Karpas-422 (cell line): ENCODE measurements at places on chromosomes 6 and 20. TPM values are rescaled to one million over a fixed set of nuclear protein-coding genes. Genes with fewer than 3 reads are reported as not detected.

The HDDC2 gene
- 167 and 177 TPM in 2 replicates for total RNA-seq

DNA sequence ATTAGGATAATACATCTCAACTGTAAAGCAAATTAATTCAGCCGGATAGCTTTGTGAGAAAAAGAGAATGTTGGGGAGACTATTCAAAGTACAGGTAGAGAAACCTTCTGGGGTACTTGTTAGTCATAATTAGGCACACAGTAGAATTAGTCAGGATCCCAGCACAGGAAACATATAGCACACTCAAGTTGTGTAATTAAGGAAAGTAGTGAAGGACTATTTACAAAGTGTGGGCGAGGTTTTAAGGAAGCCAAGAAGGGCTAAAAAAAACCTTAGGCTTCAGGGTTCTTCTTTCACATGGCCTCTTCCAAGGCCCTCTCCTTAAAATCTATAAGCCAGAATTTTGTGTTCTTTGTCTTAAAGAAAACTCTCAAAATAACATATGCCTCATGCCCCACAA is 126.7 kb downstream of the RTN4IP1 start:
- peak; percentile 15 for DNase-seq

The MYB gene
- 5.3 and 11.8 TPM in 2 replicates for total RNA-seq

DNA sequence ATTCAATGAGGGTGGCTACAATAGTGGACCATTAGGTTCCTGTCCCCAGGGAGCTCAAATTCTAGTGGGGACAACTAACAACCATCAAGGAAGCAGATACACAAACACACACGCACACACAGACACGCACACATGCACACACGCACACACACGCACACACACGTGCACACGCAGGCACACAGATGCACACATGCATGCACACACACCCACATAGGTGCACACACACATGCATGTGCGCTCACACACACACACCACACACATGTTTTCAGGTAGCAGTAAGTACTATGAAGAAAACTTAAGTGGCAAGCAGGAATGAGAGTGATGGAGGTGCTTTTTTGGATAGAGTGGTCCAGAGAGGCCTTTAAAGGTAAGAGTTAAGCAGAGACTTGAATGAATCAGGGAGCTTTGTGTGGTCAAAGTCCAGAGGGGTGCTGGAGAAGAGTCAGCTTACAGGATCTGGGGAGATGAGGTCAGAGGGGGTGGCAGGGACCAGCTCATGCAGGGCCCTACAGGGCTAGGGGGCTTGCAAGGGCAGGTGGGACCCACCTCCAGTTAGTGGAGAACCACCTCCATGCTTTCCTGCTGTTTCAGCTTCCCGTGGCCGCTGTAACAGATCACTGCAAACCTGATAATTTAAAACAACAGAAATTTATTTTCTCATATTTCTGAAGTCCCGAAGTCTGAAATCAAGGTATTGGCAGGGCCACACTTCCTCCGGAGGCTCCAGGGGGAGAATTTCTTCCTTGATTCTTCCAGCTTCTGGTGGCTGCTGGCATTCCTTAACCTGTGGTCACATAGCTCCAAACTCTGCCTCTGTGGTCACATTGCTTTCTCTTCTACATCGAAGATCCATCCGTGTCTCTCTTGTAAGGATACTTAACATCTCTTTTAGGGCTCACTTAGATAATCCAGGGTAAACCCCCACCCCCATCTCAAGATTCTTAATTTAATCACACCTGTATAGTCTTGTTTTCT is 6.9 kb upstream of the NSFL1C start:
- no peak for DNase-seq

GRCh38 chr6:25050356-25050755 is 114.6 kb upstream of the RIPOR2 start:
- peak; percentile 97 for DNase-seq

The ID1 gene
- total RNA-seq, result 5.0 TPM in 1 of 2 replicates, not detected in the other

DNA sequence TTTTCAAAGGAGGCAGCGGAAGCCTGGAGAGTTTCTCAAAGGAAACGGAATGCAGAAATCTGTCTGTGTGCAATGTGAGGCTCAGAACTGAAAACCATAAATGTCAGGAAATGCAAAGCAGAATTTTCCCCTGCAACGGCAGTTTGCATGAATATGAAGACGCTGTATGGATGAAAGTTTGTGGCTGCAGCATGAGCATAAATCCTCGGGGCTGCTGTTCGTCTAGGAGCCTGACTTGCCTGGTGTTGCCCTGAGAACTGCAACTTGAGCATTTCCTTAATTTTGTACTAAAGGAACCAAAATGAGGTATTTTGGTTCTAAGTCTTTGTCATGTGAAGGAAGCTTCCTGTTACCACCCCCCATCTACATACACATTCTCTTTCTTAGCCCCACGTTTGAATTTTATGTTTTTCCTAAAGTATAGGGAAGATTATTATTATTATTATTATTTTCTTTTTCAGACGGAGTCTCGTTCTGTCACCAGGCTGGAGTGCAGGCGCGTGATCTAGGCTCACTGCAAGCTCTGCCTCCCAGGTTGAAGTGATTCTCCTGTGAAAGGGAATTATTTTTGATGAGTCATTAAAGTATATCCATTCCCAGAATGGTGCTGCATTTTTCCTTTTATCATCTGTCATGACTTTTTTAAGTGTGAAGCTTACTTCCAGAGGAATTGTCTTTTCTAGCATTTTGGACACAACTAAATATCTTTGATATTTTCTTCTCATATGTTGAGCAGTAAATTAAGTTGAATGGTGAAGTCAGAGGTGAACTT is 33.1 kb downstream of the MTHFD1L start:
- DNase-seq, result no peak

The WFDC10B gene
- total RNA-seq, result not detected in 2 replicates

DNA sequence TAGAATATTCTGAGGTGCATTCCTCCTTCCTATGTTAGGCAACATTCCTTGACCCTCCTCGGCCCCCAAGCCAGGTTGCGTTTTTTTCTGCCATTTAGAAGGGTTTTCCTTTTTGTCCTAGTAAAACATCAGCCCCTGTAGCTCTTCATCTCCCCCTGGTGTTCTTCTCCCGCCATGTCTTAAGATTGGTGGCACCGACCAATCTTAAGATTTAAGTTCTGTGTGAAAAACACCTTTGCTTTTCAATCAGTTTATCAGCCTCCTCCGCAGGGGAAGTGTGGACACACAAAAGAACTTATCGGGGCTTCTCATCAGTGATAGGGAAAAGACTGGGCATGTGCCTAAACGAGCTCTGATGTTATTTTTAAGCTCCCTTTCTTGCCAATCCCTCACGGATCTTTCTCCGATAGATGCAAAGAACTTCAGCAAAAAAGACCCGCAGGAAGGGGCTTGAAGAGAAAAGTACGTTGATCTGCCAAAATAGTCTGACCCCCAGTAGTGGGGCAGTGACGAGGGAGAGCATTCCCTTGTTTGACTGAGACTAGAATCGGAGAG is 719 bp upstream of the EDN1 start:
- peak; percentile 81 for DNase-seq

The SLC22A7 gene
- total RNA-seq, result not detected in 2 replicates

DNA sequence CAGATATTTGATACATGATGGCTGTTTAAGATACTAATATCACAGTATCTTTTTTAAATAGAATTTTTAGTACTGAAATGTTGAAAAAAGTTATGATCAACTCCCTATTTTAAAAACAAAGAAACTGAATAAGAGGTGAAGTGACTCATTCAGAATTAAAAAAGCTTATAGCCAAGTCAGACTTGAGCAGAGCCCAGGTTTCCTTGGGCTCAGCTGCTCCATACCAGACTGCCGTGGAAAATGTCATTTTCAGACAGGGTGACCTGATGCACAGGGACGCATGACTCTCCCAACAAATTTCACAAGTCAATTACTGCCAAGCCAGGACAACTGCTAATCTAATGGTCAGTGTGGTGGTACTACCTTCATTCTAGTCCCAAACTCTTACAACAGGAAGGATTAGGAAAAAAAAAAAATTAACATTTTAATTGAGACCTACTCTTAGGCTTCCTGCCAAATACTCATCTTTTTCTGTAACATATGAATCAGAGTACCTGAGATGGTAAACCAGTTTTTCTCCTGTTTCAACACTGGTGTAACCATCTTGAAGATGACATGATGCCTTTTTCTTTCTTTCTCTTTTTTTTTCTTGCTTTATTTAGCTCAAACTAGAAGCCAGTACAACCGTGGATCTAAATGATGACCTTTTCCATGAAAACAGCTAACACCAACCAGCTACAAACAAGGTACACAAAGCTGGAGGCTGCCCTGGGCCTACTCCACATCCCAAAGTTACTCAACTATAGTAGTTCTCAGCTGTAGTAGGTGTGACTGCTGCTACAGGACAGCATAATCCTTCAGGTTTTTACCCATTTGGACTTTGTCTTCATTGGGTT is 30.5 kb downstream of the SLC22A23 start:
- no peak for DNase-seq

The MCCD1 gene
- total RNA-seq, result not detected in 2 replicates

The ADGRF4 gene
- not detected in 2 replicates for total RNA-seq

The TMEM170B gene
- 0.36 and 2.4 TPM in 2 replicates for total RNA-seq

DNA sequence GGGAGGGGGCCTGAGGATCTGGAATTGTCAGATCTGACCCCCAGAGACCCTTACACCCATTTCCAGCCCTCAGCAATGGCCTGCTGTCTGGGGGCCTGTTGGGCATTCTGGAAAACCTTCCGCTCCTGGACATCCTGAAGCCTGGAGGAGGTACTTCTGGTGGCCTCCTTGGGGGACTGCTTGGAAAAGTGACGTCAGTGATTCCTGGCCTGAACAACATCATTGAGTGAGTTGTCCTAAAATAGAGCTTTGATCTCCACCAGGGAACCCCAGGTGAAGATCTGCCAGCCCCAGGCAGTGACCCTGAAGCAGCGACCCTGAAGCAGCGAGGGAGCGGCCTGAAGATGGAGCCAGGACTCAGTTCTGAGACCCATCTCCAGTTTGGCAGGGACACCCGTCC is 2.2 kb downstream of the BPIFA1 start:
- no peak for DNase-seq

DNA sequence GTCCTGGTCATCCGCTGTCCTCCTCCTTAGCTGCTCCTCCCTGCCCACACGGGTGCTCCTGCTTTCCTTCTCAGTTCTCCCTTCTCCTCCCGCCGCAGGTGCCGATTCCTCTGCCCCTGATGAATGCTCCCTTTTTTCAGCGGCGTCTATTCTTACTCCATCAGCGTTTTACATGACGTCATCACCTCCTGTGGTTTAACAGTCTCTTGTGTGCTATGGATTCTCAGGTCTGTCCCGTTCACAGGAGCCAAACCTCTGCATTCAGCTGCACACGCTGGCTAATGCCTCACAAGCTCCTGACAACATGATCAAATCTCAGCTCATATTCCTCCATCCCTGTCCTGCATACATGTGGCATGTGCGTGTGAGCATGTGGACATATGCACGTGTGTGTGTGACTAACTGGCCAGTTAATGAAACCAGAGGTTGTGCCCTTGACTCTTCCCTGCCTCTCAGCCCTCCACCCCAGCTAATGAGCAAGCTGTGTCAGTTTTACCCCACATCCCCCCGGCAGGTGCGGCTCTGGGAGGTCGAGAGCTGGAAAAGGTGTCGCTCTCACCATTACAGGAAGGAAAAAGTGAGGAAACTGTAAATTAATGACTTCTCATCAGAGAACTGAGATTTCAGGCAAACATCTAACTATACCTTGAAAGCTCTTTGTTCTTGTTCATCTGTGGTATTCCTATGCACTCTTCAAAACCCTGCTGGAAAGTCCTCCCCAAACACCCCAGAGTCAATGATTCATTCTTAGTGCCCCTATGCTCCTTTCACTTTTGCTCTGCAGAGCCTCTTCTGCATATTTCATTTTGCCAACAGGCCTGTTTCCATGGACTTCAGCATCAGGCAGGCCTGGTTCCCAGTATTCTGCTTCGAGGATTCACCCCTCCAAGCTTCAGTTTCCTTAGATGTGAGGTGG is 163.1 kb downstream of the TTLL2 start:
- DNase-seq, result no peak

The TRIM31 gene
- not detected in 2 replicates for total RNA-seq

- DNase-seq, result peak; percentile 47
Measured at GRCh38 chr6:20674664-20675063, 140.4 kb downstream of the CDKAL1 start.

GRCh38 chr20:34305333-34306230 is 2.4 kb upstream of the AHCY start:
- DNase-seq, result no peak

DNA sequence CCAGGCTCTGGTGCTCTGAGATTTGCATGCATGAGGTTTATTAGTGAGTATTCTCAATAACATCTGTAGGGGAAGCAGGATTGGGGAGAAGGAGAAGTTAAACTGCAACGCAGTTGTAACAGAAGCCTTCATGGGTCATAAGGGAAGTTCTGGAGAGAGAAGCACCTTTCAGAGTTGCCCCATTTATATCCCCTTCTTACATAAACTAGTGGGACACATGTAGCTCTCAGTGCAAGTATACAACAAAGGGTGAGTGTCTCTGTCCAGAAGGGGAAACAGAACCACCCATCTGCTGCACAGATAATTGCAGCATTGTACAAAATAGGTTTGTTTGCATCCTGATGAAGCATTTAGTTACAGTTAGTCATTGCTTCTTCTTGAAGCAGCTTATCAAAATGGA is 4.3 kb upstream of the ADGB start:
- DNase-seq, result peak; percentile 62

DNA sequence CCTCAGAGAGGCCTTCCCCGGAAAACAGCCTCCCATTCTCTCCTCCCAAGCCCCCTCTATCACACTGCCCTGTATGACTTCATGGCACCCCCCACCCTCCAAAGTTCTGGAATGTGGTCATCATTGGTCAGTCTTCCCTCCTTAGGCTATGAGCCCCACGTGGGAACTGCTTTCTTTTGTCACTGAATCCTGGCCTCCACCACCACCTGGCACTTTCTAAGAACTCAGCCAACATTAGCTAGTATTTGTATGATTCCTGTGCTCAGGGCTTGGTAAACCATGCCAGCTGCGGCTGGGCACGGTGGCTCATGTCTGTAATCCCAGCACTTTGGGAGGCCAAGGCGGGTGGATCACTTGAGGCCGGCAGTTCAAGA is 8.4 kb upstream of the E2F1 start:
- DNase-seq, result no peak

GRCh38 chr20:62274332-62274950 is 28.4 kb upstream of the ADRM1 start:
- peak; percentile 50 for DNase-seq

The ELOVL5 gene
- total RNA-seq, result 37.9 and 82.7 TPM in 2 replicates

- DNase-seq, result no peak
Measured at GRCh38 chr6:42185597-42185996, 9.2 kb downstream of the GUCA1B start.

GRCh38 chr6:108959972-108960582 is 111.9 kb downstream of the ARMC2 start:
- DNase-seq, result no peak

DNA sequence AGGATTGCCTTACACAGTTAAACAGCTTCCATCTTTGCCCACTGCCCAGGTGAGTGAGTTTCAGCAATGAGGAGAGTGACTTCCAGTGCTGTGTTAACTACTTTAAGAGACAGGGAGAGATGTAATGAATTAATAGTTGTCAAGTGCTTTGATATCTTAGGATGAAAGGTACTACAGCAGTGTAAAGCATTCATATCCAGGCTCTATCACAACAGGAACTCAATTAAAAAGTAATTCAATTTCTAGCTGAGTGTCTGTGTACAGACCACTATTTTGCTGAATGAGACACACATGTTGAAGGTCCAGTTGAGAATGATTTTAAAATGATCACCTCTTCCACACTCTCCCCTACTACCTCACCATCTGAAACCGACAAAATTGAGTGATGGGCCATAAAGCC is 70.7 kb upstream of the BEND3 start:
- no peak for DNase-seq
